ENCODE measurements at places on chromosomes 13 and 19.

DNA sequence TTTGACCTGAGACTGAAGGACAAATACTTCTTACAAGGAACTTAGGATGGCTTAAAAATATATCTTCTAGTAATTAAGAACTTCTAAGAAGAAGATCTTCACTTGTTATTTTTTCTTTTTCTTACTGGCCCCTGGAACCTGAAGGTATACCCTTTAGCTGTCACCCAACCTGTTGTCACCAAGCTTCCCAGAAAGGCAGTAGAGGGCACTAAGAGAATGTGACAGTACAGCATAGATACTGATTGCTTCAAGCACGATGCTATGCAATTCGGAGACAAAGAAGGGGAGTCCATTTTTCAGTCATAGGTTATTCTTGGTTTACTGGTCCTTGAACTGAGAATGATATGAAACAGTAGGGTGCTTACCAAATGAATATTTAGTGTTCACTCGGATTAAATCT, 208.3 kb upstream of the PCDH9 start:
- DNase-seq = no peak

DNA sequence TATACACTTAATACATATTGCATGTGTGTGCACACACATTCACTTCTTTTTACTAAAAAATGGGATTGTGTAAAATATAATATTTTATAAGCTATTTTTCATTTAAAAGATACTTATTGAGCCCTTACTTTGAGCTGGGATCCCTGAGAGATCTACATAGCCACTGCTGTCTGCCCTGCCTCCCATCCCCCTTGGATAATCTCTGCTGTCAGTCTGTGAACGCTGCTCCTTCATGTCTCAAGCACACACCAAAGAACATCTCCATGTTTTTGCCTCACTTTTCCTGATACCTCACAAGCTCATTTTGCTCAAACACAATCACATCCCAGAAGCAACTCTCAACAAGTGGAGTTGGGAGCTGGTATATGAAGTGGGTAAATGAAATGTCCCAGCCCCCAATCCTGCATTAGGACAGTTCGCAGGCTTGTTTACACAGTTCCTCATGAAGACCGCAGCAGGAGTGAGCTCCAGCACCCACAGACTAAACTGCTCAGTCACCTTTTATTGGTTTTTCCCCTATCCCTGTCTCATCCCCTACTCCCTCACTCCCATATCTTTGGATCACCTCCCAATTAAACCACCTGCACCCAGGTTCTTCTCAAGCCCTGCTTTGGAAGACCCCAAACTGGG, 108.3 kb upstream of the FRY start:
- DNase-seq = no peak

DNA sequence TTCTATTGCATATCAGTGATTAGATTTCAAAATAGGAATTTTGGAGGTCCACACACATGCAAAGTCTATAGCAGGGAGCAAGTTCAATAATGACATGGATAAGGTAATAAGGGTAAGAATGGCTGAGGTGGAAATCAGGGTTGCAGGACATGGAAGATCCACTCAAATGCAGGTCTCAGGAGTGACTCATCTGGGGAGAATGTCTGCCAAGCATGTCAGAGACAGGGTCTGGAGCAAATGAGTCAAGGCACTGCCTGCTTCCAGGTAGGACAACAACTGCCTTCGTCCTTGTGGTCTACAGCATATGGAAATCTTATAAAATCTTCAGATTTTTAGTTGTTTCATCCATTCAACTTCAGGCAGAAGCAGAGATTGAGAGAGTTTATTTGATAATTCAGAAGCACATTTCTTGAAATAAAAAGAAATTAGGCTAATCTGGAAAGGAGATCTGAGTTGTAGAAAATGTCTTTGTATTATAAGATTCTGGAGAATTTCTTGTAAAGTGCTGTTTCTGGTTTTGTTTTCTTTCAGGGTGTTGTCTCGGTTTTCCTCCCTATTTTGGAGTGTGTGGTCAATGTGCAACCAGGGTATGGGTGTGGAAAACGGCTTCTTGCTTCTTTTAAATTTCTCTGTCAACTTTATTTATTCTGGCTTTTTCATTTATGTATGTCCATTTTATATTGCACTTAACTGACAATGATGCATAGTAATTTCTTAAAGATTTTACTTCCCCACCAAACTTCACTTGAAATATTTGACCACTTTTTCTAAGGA, 748.8 kb downstream of the LIG4 start:
- DNase-seq = peak; percentile 33

DNA sequence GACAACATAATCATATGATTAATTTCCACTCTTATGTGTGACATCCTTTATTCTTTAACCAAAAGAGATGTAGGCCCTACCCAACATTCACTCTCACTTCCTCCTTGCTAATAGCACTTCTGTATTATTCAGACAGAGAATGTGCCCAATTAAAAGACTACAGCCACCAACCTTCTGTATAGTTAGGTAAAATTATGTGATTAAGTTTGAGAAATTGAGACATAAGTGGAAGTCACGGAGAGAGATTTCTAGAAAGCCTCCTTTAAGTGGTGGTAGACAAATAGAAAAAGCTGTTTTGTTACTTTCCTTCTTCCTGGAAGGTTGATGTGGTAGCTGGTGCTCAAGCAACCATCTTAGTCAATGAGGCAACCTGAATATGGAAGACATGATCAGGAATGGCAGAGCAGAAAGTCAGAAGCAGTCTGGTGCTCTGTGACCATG, 14.8 kb downstream of the EPSTI1 start:
- no peak for DNase-seq

GRCh38 chr13:40428354-40428753, 238.1 kb downstream of the FOXO1 start:
- no peak for DNase-seq

GRCh38 chr13:111584101-111584672, 263.7 kb downstream of the TEX29 start:
- no peak for DNase-seq

DNA sequence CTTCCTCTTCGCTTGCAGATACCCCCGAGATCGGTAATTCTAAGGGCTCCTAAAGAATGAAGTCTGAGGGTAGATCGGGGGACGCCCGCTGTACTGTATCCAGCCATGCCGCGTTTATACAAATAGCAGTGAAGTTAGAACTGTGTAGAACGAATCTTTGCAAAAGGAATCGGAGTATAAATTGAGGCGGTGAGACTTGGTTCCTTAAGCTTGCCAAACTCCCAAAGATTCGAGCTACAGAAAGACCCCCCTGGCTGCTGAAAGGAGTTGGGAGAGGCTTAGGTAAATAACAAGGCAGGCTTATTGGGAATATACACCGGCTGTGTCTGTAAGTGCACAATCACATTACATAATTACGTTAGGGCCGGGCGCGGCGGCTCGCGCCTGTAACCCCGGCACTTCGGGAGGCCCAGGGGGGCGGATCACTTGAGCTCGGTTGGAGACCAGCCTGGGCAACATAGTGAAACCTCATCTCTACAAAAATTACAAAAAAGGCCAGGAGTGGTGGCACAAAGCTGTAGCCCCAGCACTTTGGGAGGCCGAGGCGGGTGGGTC, 12.2 kb downstream of the TMEM160 start:
- no peak for DNase-seq

DNA sequence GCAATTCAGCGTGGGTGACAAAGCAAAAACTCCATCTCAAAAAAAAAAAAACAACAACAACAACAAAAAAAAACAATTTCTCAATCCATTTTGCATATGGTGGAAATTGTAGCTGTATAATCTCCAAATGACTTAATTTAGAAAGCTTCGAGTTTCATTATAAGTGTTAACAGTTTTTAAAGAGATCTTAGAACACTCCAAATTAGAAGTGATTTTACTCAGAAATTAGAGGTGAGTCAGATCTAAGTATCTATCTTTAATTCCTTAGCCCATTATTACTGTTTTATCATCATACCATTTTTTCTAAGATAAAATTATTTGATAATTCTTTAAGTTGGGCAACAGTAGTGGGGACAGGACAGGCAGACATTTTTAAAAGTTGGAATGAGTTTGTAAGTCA, 60.5 kb downstream of the ZMYM2 start:
- DNase-seq = no peak

DNA sequence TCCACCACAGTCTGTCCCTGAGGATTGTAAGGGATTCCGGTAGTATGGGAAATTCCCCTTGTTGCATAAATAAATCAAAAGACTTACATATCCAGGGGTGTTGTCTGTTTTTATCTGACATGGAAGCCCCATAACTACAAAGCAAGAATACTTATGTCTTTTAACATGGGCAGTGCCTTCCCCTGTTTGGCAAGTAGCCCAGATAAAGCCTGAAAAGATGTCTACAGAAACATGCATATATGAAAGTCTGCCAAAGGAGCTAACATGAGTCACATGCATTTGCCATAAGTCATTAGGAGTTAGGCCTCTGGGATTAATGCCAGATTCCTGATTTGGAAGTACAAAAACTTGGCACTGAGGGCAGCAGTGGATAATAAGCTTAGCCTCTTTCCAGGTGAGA, 62.1 kb downstream of the ZNF737 start:
- DNase-seq = peak; percentile 25

DNA sequence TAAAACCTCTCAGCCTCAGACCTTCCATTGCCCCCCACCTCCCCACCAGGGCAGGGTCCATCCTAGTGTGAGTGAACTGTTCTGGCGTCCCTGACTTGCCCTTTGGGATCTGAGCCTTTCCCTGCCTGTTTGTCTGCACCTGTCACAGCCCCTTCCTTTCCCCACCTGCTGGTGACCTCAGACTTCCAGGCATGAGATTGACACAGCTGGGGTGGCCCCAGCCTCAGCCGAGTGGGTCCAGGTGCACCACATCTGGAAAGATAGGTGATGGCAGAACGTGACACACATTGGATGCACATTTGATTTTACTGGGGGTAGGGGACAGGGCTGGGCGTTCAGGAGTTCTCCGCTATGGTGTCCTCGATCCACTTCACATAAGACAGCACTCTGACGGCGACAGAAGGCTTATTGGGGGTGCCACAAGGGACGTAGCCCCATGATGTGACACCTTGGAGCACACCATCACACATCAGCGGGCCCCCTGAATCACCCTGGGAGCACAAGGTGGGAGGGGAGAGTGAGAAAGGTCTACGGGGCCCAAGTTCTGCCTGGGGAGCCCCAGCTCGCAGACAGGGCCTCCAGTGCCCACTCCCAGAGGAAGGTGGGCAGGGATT, 4.6 kb downstream of the KLK1 start:
- no peak for DNase-seq

- no peak for DNase-seq
Observed at GRCh38 chr13:113741191-113741668, 17.8 kb upstream of the TMEM255B start.

- peak; percentile 93 for DNase-seq
Observed at GRCh38 chr19:29662604-29663404, 2.5 kb upstream of the PLEKHF1 start.

DNA sequence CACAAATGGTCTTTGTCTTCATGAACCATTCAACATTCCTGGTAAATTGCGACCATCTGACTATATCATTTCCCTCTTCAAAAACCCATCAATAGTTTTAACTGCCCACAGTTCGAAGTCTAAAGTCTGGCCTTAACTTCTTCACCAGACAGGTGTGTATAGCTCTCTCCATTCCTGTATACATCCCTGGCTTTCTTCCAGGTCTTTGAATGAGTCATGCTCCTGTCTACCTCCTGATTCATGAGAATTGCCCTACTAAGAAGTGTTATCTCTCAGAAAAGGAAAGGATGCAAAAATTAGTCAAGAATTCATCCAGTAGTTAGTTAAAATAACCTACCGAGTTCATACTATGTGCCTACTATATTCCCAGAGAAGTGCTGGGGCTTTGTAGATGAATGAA, 225.0 kb downstream of the TBC1D4 start:
- DNase-seq = no peak

DNA sequence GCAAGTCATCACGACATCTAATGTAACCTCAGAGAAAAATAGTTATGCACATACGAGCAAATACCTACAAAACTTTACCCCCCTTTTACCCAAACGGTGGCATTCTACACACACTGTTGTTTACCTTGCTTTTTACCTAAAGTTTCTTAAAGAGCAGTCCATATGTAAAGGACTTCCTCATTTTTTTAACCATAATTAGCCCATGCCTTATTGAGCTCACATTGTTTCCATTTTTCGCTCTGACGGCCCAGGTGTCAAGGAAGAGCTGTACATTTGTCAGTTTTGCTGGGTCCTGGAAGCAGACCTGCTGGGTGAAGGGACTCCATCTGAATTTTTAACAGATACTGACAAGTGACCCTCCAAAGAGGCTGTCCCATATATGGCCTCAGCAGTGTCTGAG, 89.4 kb downstream of the STK24 start:
- DNase-seq = no peak

- DNase-seq = no peak
Observed at GRCh38 chr19:35524181-35524837, 3.8 kb downstream of the SBSN start.

GRCh38 chr19:32767951-32768679, 48.5 kb downstream of the TDRD12 start:
- DNase-seq = no peak

DNA sequence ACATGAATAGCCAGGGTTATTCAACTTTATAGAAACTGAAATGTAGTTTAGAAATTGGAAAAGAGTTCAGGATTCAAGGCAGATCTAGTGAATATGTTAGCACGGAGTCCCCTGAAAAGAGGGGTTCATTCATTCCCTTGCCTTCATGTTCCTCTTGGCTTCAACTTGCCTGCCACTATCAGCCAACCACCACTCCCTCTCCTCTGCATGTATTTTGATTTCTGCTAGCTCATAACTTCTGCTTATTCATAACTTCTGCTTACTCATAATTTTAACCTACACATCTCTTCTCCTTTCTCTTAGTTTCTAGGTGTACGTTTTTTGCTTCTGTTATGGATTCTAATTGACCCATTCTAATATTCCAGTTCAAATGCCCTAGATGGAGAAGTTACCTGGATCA, 5.5 kb upstream of the SERTM1 start:
- DNase-seq = no peak

DNA sequence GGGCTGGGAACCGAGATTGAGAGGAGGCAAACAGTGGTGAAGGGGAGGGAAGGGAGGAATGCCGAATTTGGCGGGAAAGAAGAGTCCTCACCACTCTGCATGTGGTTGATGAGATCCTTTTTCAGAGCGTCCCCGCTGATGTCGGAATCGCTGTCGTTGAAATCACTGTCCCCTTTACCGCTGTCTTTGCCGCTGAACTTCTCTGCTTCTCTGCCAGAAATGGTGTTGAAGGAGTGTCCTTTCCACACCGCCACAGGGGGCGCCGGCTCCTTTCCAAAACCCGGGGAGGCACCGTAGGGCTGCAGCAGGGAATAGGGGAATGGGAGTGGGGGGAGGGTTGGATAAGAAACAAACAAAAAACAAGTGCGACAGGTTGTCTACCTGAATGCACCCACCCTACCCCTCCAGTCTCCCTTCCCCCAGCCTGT, 3.1 kb downstream of the PCDH8 start:
- no peak for DNase-seq

- DNase-seq = no peak
Observed at GRCh38 chr19:51116736-51117286, 7.9 kb upstream of the SIGLEC9 start.

Data from fibroblast of pulmonary artery (primary cell).